Activated CD8-positive, alpha-beta memory T cell treated with anti-CD3 and anti-CD28 coated beads for 1 hour (primary cell): ENCODE measurements at places on chromosomes 3 and 15.

GRCh38 chr3:184523825-184524615 is 37.6 kb upstream of the EPHB3 start:
- DNase-seq, result no peak

DNA sequence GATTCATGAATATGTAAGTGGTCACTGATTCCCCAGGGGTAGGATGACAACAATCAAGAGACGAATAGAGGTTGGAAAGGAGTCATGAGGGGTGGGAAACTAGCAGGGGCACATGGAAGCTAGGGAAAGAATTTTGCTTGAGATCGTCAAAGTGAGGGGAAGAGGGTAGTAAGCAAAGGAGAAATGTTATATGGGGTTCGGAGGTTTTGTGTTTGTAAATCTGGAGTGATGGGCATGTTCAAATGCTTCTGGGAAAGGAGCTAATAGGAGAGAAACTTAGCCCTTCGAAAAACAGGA is 7.9 kb downstream of the RPL14 start:
- no peak for DNase-seq

- no peak for DNase-seq
Measured at GRCh38 chr15:39801641-39802309, 19.1 kb upstream of the FSIP1 start.

- DNase-seq, result no peak
Measured at GRCh38 chr3:188471723-188472122, 317.8 kb downstream of the LPP start.

- DNase-seq, result no peak
Measured at GRCh38 chr3:184666442-184666841, 45.4 kb downstream of the MAGEF1 start.

- no peak for DNase-seq
Measured at GRCh38 chr15:36108541-36108940, 470.9 kb upstream of the CDIN1 start.

DNA sequence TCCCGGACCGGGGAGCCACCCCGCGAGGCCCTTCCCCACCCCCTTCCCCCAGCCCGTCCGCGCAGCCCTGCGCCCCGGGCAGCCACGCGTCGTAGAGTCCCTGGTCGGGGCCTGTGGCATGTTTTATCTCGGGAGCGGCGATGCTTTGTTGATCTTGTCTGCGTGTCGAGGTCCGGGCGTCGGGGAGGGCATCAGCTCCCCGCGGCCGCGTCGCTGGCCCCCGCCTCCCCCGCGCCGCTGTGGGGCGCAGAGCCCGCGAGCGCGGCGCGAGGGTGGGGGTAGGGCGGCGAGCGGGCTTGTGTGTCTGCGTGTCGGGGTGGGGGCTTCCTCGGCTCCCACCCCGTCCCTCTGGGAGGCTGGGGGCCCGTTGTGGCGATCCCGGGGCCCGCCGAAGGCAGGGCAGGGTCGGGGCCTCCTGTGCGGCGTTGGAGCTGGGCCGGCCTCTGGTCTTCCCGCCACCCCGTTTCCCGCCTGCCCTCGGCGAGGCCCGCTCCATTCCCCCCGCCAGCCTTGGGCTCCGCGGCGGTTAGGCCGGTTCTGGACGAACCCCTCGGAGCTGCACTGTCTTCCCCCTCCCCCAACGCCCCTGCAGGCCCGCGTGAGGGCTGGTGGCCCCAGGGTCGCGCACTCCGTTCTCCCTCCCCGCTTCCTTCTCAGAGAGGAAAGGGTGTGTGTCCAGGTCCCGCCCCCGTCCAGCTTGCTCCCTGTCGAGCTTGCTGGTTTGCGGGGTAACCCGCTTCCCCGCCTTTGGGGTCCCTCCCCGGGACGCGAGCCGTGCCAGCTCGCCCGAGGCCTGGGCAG is 695 bp downstream of the GMPS start:
- no peak for DNase-seq

- no peak for DNase-seq
Measured at GRCh38 chr3:197835509-197835908, 44.5 kb downstream of the LRCH3 start.

DNA sequence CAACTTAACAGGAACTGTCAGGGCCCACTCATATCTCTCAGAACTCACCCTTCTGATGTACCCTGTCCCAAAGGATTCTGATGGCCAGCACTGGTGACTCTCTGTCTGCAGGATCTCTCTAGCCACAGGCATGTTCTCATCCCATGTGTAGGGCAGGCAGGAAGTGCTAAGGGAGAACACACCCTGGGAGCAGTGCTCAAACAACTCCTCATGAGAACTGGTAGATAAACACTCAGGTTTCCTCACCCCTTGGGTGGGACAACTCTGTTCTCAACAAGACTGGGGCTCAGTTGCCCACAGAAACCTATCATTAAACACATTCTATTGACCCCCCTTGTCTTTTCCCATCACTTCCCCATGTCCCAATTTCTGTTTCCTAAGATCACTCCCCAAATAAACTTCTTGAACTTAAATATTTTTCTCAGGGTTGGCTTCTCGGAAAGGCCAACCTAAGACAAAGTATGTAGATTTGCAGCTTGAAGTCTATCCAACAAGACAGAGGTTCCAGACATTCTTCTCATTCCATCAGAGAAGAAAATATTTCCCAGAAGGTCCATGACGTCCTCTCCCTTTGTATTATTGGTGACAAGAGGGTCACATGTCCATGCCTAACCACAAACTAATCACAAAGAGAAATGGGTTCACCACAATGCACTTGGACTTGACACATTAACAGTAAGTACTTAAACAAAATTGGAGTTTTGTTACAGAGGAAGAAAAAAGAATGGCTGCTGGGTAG is 276.6 kb upstream of the GADL1 start:
- DNase-seq, result no peak

GRCh38 chr3:39453134-39453533 is 14.3 kb upstream of the MOBP start:
- no peak for DNase-seq

GRCh38 chr3:71949442-71949841 is 164.5 kb upstream of the PROK2 start:
- no peak for DNase-seq

DNA sequence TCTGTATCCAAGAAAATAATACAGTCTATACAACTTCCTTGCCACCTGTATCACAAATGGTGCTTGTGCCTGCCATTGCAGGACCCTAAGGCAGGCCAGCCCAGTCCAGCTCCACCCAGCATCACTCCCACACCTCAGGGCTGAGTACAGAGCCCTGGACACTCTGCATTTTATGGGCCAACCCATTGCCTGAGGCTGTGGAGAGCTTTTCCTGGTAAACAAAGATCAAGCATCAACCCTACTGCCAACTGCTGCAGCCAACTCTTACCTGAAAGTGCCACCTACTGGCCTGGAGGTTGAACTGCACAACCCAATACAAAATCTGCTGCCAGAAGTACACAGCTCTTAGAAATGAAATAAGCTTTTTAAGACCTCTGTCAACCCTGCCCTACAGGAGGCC is 1082.2 kb downstream of the NAALADL2 start:
- no peak for DNase-seq

- no peak for DNase-seq
Measured at GRCh38 chr15:52797625-52798501, 7.7 kb upstream of the ONECUT1 start.

DNA sequence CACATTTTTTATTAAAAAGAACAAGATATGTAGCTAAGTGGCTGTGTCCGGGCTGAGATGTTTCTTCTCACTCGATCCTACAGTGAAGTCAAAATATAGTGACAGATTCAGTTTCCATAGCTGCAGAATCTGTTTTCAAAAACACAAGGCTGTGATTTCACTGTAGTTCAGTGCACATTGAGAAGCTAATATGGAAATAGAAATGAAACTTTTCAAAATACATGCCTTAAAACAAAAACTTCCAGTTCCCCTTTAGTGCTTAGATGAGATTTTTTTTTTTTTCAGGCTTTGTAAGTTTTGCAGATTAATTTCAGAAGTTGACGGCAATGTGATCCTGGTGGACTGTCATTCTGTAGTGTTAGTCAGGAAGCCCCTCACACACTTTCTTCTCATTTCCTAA is 23.8 kb upstream of the TRAK1 start:
- DNase-seq, result no peak

DNA sequence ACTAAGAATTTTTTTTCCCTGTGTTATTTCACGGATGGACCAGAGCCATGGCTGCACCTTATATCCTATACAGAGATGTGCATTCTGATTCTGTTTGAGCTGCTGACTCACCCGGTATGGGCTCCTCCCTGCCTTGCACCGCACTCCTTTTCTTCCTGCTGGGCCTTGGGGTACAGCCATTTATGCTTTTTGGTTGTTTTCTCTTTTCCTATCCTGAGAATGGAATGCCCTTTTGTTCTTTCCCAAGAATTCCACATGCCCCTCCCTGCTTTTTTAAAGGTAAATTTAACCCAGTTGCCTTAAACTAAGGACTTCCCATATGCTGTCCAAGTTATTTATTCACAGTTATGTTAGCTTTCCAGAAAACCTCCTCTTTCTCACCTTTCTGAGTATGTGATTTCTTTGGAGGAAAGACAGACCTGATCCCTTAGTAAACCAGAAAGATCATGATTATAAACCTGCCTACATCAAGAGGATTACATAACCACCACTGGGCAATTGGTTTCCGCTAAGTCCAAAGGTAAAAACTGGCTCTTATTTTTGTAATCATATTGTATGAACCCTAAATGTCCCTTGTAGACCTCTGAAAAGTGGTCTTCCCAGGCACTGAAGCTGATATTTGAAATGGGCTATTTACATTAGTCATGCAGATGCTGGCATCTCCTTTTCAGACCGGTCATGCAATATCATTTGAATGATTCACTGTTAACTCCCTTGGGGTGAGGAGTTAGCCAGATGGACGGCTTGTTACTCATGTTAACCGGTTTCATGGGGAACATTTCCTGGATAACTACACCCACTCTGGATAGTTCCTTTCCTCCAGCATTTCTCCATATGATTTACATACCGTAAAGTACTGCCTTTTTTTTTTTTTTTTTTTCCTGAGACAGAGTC is 45.5 kb downstream of the TMOD3 start:
- DNase-seq, result no peak

DNA sequence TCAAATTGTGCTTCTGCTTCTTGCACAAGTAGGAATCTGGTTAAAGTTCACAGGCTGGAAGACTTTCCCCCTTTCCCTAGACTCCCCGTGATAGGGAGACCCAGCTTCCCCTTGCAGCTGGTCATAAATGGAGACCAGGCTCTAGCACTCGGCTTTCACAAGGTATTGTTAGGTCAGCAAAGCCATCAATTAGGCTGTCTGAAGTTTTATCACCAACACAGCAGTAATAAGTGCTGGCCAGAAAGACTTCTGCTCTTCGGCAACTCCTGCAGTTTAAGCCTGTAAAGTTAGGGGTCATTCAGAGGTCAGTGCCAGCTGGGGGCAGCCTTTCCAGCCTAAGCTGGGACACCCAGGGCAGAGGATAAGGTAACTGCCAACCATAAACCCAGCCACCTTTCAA is 203.4 kb downstream of the MEIS2 start:
- DNase-seq, result no peak

- DNase-seq, result no peak
Measured at GRCh38 chr3:72152551-72153476, 367.9 kb upstream of the PROK2 start.

- no peak for DNase-seq
Measured at GRCh38 chr15:71291723-71292122, 176.5 kb downstream of the THSD4 start.

DNA sequence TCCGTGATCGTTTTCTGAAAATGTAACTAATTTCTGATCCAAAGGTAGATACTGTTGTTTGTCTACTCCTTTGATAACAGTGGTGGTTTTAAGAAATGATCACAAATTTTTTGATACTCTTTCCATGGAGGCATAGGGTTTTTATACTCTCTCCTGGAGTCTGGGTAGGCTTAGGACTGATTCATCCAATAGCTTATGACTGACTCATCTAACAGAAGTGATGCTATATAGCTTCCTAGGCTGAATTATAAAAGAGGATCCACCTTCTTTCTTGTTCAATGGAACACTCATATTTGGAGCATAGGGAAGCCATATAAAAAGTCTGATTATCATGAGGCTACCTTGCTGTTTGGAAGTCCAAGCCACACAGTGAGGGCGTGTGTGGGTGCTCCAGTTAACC is 84.3 kb downstream of the CHST2 start:
- no peak for DNase-seq

GRCh38 chr3:150346981-150347863 is 60.9 kb upstream of the TSC22D2 start:
- DNase-seq, result no peak

GRCh38 chr15:86489981-86490380 is 410.3 kb downstream of the AGBL1 start:
- no peak for DNase-seq

DNA sequence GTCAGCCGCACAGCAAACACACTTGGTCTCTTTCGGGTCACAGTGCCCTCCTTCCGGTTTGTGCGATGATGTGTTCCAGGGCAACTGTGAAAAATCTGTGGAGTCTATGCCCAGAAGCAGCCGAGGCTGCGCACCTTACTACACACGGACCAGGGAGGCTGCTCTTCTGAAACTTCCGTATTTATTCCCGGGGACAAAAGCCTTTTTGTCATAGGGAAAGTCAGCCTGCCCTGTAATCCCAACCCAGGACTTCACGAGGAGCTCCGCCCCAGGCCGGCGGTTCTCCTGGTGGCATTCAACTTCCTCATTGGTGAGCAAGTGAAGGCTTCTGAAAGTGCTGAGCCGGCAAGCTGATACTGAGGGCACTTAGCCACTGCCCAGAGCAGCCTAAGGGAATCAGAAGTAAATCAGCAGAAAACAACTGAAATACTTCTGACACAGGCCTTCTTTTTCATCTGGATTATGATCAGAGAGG is 126.5 kb downstream of the FMN1 start:
- no peak for DNase-seq

DNA sequence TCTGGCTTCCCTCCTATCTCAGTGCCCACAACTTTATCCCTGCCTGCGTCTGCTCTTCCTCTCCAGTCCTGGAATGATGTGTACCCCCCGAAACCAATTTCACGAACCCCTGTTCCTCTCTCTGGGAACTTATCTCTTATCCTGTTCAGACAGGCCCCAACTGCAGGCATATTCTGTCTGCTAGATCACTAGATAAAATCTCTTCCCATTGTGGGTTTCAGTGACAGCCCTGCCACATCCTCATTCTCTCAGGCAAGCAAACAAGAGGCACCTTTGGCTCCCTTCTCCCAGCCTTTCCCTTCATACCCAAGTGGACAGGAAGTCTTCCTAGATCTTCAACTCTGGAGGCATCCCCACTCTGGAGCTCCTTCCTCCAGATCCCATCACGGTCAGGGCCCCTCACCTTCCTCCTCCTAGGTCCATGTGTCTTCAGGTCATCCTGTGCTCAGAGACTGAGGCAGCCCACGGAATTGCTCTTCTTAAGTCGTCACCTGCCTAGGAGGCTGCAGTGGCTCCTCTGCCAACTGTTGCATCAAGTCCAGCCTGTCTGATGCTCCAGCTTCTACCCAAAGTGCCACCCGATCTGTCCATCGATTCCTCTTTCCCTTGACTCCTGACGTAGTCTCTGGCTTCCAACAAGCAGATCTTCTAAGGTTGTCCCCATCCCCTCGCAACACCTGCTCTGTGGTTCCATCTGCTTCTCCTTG is 190.8 kb downstream of the SLCO3A1 start:
- DNase-seq, result no peak

- no peak for DNase-seq
Measured at GRCh38 chr15:63985221-63986184, 60.8 kb downstream of the DAPK2 start.

- no peak for DNase-seq
Measured at GRCh38 chr15:91234759-91235158, 134.7 kb downstream of the SV2B start.

- DNase-seq, result no peak
Measured at GRCh38 chr3:176051766-176052165, 1145.5 kb downstream of the TBL1XR1 start.
